ENCODE measurements at places on chromosomes 4 and X.

- no peak for DNase-seq
Observed at GRCh38 chr4:150583287-150584110, 1.5 kb downstream of the MAB21L2 start.

- no peak for DNase-seq
Observed at GRCh38 chr4:113524096-113524495, 237.4 kb downstream of the CAMK2D start.

- no peak for DNase-seq
Observed at GRCh38 chrX:49291615-49292337, 11.7 kb upstream of the GAGE10 start.

GRCh38 chr4:15585331-15585730, 69.8 kb downstream of the FBXL5 start:
- DNase-seq: no peak

DNA sequence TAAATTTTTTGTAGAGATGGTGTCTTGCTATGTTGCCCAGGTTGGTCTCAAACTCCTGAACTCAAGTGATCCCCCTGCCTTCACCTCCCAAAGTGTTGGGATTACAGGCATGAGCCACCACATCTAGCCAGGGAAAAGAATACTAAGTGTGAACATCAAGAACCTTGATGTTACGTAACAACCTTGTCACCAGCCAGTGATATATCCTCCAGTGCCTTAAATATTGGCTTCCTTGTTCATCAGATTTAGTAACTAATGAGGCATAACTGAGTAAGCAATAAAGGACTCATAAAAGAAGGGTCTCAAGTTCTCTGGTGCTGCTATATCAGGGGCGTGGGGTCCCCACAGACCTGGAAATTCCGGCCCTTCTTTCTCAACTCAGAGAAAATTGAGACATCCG, 60.5 kb upstream of the ENPEP start:
- DNase-seq: no peak

DNA sequence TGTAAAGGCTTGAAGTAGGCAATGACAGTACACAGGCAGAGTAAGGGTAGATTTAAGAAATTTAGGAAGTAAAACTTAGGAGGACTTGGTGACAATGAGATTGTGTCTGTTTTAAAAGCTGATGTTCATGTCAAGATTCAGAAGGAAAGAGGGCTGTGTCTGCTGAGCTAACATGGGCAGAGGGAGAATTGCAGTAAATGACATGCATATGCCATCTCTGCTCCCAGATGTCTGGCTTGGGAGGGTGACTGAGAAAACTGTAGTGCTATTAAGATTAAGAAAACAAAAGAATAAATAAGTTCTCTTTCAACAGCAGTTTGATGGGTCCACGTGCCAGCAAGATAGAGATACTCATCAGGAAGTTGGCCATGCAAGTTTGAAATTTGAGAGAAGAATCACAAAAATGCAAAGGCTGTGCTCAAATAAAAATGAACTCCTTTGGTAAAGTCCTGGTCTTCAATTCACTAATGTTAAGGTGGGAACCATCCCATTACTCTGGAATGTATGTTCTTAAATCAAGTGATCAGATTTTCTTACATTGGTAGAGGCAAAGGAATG, 7.2 kb downstream of the NFXL1 start:
- DNase-seq: no peak

- no peak for DNase-seq
Observed at GRCh38 chrX:97685753-97686152, 802.0 kb downstream of the RPA4 start.

- no peak for DNase-seq
Observed at GRCh38 chr4:73401412-73401811, 2.7 kb upstream of the ALB start.

DNA sequence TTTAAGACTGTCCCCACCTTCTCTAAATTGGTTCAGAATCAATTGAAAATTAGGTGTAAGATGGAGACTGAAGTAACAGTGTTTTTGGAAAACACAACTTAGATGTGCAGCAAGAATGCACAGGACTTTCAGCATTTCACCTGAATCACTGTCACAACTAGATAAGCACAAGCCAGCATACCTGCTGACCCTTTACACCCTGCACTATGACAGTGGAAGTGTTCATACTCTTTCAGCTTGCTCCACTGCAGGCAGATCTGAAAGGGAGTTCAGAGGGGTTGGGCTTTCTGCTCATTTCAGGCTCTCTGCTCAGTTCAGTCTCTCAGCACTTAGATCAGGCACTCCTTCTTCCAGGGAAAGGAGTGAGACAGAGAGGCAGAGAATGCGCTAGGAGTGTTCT, 22.8 kb downstream of the DCUN1D4 start:
- no peak for DNase-seq

DNA sequence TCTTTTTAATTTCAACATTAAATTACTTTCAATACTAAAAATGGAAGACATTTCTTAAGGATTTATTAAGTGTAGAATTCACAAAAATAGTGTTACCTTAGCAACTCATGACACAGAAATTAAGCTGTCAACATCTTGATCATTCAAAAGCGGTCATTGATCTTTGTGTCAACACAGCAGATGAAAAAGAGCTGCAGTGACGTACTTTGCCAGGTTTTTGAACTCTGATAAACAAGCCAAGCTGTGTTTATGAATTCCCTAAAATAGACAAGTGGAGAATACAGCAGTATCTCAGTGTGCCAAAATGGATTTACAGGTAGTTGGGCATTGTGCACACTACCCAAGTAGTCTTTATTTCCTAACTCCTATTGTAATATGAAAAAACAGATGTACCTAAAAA, 1141.8 kb upstream of the PCDH7 start:
- no peak for DNase-seq

DNA sequence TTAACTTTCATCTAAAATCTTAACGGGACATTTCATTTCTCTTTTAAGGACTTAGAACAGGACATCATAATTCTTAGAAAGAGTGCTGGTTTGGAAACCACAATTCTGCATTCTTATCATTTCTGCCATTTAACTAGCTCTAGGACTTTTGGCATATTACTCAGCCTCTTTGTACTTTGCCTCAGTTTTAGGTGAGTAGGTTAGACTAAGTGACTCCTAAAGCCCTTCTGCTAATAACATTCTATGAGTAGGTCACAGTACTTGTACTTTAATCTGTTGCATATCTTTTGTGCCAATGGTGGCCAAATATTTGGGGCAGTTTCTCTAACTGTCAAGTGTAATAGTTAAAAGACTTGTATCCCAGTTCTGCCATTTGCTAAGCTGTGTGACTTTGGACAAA, 115.4 kb upstream of the NUDT6 start:
- DNase-seq: no peak

DNA sequence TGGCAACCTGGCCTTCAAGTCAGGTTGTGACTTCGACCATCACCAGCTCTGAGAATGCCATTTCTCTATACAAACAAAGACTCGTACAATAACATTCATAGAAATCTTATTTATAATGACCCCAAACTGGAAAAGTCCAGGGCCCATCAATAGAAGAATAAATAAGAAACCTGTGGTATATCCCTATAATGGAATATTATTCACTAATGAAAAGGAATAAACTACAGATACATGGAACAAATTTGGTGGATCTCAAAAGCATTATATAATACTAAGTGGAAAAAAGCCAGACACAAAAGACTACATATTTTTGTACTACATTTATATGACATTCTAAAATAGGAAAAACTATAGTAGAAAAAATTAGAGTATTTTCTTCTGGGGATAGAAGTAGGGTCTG, 109.4 kb upstream of the INPP4B start:
- DNase-seq: no peak

- peak; percentile 5 for DNase-seq
Observed at GRCh38 chrX:15497865-15498264, 2.7 kb upstream of the BMX start.

DNA sequence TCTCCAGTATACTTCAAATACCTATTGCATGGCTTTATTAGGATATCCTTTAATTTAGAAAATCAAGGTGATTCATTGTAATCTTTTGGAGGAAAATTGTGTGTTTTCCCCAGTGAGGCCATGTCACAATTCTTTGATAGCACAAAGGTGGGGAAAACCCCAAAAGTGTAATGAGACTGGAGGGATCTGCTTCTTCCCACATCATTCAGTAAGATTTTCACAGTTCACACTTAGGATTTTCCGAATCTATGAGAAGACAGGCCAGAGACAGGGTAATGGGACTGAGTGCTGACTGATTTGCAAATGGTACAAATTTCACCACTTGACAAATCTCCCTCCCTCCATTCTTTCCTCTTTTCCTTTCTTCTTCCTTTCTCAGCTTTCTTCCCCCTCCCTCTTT, 181.1 kb downstream of the MGST2 start:
- no peak for DNase-seq

DNA sequence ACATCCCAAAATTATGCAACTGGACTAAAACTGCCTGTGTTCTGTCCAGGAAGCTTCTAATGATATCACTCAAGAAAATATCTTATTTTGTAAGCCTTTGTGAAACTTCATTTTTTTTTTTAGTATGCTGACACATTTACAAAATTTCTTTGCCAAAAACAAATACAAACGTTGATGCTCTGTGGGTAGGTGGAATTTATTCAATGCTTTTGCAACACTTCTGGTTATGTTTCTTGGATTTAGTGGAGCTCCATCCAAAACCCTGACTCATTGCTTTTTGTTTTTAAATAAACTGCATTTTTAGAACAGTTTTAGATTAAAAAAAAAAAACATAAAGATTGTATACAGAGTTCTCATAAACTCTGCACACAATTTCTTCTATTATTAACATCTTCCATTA, 250.9 kb upstream of the MAOA start:
- DNase-seq: no peak

GRCh38 chr4:185254434-185254833, 45.0 kb downstream of the SNX25 start:
- no peak for DNase-seq

DNA sequence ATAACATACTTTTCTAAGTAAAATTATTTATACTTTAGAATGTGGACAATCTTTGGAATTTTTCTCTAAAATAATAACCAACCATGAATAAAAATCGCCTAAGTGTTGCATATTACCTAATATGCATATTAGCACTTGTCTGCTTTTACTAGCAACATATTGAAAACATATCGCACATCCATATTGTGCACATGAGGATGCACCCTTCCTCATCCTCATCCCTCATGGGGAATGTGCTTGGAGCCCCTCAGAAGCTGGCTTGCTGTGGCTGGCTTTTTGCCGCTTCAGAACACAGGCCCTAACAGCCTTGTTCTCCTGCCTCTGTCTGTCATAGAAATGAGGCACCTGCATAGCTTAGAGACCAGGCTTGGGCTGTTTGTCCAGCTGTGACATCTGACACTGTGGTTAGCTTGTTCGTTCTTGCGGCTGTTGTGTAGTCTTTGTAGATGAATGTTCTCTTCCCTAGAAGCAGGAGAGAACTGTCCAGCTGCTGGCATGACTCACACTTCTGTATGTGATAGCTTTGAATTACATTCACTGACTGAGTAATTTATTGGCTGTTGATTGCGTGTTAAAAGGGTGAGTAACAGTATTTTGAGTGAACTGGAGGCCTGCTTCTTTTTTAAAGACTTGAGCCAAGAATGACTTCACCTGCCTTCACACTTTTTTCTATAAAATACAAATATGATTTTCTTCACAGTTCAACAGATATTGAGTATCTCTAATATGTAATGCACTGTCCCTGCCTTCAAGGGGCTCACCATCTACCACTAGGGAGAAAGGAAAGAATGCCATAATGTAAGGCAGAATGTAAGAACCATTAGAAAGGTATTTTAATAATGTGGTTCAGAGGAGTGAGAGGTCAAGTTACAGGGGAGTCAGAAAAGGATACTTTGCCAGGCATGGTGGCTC, 81.9 kb downstream of the HMGB2 start:
- peak; percentile 2 for DNase-seq

Measured in T1000 (cell line).